Right renal cortex interstitium (tissue), 3 donors: ENCODE measurements at places on chromosomes 1 and 21.

- no peak for DNase-seq
These were observed 2.2 kb downstream of the PAQR6 start for GRCh38 chr1:156245451-156246232.

- no peak for DNase-seq
These were observed 286 bp downstream of the ODR4 start for GRCh38 chr1:186375929-186376319.

- DNase-seq = no peak
These were observed 50.4 kb upstream of the SOD1 start for GRCh38 chr21:31609081-31609480.

DNA sequence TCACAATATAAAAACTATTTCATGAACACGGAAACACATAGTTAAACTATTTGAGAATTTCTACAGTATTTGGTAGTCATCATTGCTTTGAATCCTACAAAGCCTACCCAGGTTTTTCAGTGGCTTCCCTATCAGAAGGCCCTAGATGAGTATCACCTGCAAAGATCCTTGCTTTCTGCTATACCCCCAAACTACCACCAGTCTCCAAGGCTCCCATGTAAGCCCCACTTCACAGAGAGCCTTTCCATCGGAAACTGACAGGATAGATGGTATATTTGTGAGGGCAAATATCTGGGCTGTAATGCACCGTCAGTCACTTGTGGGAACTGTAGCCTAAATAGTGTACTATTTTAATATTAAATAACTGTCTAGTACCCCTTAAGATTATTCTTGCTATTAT lies 674.3 kb downstream of the BRINP3 start:
- no peak for DNase-seq

GRCh38 chr1:234114648-234115307 lies 210.3 kb downstream of the SLC35F3 start:
- no peak for DNase-seq

DNA sequence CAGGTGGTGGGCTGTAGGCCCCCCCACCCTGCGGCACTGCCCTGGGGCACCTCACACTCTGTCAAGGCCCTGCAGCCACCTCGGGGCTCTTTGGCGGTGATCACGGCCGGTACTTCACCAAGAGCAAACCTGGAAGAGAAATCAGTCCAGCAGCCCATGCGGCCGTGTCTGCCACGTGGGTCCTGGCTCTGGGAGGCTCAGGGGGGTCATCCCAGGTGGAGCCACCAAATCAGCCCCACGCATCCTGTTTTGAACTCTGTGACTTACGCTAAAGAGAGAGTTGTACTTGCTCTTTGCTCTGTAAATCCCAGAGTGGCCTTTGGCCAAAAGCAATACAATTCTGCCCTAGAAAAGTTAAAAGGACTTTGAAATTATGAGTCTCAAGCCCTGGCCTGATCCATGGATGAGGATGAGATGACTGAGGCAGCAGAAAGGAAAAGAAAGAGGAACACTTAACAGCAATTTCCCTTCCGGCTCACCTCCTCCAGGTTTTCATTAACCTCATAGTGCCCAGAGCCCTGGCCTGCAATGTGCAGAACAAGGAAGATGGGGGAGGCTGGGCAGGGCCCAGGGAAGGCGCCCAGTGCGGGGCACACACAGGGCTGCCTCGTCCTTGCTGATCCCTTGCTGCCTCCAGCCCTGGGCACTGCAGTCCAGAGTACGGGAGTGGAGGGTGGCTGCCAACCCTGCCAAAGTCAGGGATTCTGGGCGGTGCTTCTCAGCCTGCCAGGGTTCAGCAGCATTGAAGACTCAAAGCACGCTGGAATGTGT lies 337.0 kb downstream of the MATN1 start:
- DNase-seq = no peak

DNA sequence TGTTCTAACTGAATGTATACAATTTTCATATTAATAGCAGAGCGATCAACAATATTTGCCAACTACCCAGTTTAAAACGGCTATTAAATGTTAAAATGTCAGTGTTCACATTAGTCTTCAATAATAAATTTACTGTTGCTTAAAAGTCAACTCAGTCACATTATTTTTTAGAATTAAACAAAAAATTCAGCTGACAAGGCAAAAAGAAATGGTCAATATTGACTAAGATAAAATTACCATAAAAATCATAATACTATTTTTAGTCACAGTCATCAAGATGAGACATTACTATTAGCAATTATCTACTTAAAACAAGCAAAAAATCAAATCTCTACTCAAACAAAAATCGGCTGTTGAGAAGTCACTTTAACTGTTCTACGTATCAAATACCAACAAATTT lies 1.5 kb downstream of the ANKRD13C start:
- DNase-seq = no peak
